ENCODE measurements at places on chromosomes 6 and 20. TPM values are rescaled to one million over a fixed set of nuclear protein-coding genes. Genes with fewer than 3 reads are reported as not detected.

Gene HEY2
- not detected for polyA plus RNA-seq

Gene ADGB
- not detected for polyA plus RNA-seq

Gene HLA-G
- not detected for polyA plus RNA-seq

Gene CALHM4
- polyA plus RNA-seq: not detected

Gene GSTA3
- not detected for polyA plus RNA-seq

Gene QRSL1
- polyA plus RNA-seq: 10.8 TPM

Gene HIVEP2
- polyA plus RNA-seq: 4.9 TPM

Gene TBX18
- 0.69 TPM for polyA plus RNA-seq

Gene CENPW
- polyA plus RNA-seq: 10.6 TPM

Gene PAQR8
- polyA plus RNA-seq: 4.6 TPM

Gene KIZ
- 26.1 TPM for polyA plus RNA-seq

Gene PTCRA
- not detected for polyA plus RNA-seq

Gene MAP7
- 0.29 TPM for polyA plus RNA-seq

Gene OR2B6
- 0.09 TPM for polyA plus RNA-seq

Gene SLC22A7
- polyA plus RNA-seq: not detected

Gene FBXO30
- polyA plus RNA-seq: 11.8 TPM

Gene FAM217A
- not detected for polyA plus RNA-seq

Gene LY6G5B
- 7.0 TPM for polyA plus RNA-seq
